ENCODE measurements at places on chromosomes 3 and 15.

DNA sequence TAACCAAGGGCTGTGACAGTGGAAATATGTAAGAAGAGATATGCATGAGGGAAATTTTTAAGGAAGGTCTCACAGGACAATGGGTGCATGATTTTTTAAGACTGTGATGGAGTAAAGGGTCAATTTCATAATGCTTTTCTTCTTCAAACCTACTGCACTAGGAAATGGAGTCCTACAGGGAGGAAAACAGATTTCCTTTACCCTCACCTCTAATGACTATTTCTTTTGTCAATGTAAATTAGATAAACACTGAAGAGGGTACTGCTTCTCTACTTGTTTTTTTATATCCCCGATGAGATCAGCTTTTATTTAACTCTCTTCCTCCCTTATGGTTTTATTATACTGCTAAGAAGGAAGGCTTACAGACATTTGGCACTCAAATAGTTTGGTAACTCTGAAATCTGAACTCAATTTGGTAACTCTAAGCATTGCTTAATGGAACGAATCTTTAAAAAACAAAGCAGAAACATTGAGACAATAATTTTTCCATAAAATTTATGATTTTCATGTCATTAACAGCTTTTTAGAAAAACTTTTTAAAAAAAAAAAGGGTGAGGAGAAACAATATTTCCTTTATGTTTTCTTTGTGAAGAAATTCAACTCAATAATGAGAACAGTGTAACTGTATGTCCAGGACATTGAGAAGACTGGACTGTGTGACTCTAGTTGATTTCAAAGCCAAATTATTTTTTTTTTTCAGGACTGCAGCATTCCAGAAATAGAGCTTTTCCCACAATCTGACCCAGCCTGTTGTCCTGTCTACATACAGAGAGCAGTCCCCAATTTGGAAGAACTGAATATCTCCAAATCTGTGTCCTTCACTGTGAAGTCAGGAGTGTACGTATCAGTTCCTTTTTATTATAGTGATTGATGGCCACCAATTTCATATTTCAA lies 64.4 kb downstream of the CRYBG3 start:
- no peak for DNase-seq

GRCh38 chr3:164641071-164641470 lies 437.2 kb downstream of the SI start:
- DNase-seq: no peak

DNA sequence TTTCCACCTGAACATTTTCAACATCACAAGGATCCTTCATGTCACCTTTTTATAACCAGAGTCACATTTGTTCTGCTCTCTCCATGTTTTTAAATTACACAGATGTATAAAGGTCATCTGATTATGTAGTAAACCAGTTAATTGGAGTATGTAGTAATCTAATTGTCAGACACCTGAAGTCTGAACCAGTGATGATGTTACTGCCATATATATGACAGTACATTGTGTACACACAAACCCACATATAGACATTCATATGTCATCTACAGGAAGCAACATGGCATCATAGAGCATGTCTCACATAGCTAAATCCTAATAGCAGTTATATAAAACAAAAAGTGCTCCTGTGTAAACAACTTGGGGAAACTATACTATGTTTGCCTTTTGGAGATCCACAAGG lies 95.9 kb upstream of the PRR23C start:
- no peak for DNase-seq

DNA sequence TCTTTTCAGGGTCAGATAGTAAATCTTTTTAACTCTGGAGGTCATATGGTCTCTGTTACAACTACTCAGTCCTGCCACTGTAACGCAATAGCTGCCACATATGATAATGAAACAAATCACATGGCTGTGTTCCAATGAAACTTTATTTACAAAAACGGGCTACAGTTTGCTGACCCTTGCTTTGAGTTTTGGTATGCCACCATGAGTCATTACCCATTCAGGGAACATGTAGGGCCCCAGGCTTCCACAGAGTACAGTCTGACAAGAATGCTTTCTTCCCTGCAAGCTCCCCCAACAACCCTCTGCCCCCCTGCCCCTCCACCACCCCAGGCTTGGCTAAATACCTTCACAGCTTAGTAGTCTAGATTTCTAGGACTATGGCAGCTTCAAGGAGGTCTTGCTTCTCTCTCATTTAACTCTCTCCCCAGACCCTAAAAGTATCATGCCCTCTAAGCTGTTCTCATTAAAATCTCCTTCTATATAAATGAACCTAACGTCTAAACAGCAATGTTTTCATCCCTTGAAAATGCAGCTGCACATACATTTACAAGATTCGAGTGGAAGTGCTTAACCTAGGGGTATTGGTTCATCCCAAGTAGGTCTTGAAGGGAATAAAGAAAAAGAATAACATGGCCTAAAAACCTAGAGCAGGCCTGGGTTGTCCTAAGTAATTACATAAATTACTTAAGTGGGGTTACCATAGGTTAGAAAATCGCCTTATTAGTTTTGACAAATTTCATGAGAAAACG lies 117.8 kb upstream of the PRICKLE2 start:
- no peak for DNase-seq

- DNase-seq: no peak
These were observed 14.8 kb downstream of the CYP1A2 start for GRCh38 chr15:74763416-74763815.

GRCh38 chr15:91857772-91858171 lies 4.3 kb downstream of the SLCO3A1 start:
- DNase-seq: peak; percentile 82

DNA sequence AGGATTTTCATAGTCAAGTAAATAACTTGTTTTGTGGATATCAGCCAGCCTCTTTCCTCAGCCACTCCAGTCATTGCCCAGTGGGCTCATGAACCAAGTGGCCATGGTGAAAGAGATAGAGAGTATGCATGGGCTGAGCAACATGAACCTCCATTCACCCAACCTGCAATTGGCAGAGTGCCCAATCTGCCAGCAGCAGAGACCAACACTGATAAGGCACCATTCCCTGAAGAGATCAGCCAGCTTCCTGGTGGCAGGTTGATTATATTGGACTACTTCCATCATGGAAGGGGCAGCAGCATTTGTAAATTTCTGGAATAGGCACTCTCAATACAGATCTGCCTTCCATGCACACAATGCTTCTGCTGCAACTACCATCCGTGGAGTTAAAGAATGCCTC lies 10.3 kb upstream of the MCF2L2 start:
- no peak for DNase-seq

DNA sequence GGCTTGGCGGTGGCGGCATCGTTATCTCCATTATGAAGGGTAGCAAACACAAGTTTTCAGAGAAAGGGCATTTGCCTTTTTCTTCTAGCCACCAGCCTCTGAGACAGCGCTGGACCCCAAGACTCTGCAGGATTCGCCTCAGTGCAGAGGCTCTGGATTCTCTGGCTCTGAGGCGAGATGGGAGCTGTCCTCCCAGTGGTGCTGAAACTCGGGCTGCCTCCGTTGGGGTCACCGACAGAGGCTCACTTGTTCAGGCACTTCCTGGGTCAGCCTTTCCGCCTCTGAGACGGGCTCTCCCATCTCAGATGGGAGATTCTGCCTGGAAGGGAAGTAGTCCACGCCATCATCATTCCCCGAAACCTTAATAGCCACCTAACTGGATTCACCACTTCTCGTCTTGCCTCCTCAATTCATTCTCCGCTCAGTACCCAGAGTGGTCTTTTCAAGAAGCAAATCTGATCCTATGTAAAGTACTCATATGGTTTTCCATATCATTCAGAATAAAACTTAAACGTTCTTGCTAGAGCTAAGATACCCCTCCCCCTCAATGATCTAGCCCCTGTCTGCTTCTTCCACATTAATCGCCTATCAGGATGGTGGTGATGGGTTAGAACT lies 76.9 kb downstream of the RHCG start:
- DNase-seq: no peak

DNA sequence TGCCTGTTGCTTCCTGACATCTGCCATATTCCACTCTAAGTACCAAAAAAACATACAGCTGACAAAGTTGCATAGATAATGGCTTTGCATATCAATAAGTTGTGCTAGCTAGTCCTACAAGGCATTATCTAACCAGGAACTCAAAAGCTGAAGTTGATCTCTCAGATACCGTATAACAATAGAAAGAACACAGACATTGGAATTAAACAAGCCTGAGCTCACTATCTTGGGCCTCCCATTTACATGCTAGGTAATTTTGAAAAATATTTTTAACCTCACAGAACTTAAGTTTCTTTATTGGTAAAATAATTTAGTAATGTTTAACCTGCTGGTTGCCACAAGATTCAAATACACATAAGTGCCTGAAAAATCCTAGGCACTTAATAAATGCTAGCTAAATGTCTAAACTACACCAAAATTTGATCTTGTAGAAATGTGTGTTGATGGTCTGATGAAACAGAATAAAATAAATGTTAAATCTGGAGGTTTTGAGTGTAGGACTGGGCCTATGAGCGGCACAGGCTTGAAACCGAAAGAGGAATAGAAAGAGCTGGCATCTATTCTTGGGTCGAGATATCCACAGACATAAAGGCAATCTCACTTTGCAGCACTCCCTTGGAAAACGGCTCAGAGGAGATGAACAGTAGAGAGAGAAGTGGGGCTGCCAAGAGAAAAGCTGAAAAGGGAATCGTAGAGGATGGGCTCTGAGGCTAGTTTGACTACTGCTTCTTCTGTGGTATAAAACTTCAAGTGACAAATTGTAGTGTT lies 29.9 kb upstream of the TTC14 start:
- no peak for DNase-seq

- DNase-seq: no peak
These were observed 39.4 kb downstream of the PPARG start for GRCh38 chr3:12328132-12328836.

DNA sequence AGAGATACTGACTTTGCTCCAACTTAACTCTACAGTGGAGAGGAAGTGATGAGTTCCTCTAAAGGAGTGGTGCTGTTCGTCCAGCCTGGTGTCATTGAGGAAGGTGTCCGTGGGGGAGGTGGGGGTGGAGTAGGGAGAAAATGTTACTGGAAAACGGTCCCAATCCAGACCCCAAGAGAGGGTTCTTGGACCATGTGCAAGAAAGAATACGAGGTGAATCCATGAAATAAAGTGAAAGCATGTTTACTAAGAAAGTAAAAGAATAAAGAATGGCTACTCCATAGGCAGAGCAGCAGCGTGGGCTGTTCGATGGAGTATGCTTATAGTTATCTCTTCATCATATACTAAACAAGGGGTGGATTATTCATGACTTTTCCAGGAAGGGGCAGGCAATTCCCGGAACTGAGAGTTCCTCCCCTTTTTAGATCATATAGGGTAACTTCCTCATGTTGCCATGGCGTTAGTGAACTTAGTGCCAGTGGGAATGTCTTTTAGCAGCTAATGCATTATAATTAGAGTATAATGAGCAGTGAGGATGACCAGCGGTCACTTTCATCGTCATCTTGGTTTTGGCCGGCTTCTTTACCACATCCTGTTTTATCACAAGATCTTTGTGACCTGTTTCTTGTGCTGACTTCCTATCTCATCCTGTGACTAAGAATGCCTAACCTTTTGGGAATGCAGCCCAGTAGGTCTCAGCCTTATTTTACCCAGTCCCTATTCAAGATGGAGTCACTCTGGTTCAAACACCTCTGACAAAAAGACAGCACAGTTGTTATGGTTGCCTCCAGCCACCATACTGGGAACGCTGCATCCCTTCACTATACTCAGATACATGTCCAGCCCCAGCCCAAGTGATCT lies 38.6 kb downstream of the CLEC3B start:
- DNase-seq: peak; percentile 68

- no peak for DNase-seq
These were observed 214.9 kb downstream of the IL20RB start for GRCh38 chr3:137172728-137173127.

GRCh38 chr3:99248913-99249312 lies 347.4 kb upstream of the DCBLD2 start:
- DNase-seq: no peak

DNA sequence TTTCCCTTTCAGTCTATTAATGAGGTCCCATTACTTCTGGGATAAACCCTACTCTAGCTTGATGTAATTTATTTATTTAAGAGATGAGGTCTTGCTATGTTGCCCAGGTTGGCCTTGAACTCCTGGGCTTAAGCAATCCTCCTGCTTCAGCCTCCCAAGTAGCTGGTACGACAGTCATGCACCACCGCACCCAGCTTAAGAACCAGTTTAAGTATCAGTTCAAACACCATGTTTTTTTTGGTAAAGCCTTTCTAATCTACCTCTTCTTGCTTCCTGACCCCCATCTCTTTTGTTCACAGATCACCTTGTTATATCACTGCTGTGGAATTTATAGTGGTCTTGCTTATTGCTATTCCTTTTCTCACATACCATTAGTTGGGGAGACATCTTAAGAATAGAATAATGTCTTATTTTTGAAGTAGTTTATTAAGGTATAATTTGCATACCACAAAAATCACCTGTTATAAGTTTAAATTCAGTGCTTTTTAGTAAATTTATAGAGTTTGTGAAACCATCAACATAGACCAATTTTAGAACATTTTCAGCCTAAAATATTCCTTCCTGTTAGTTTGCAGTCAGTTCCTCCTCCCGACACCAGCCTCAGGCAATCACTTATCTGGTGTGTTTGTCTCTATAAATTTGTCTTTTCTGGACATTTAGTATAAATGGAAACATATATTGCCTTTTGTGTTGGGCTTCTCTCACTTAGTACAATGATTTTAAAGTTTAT lies 257.9 kb downstream of the PDCD6IP start:
- no peak for DNase-seq

DNA sequence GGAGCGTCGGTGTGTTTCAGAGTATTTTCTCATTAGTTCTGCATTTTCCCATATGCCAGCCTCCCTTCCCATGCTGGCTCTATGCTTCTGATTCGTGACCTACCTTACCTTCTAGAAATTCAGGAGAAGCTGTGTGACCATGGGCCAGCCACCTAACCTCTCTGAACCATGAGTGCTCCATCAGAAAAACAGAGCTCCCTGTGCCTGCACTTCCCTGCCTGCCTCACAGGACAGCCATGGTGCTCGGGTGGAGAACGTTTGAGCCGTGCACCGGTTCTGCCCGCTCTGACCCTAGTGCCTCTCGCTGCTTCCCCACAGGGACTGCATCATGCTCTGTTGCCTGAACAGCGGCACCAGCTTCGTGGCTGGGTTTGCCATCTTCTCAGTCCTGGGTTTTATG lies 74.5 kb upstream of the SLC6A1 start:
- no peak for DNase-seq

GRCh38 chr3:34942256-34942655 lies 697.1 kb upstream of the ARPP21 start:
- no peak for DNase-seq

DNA sequence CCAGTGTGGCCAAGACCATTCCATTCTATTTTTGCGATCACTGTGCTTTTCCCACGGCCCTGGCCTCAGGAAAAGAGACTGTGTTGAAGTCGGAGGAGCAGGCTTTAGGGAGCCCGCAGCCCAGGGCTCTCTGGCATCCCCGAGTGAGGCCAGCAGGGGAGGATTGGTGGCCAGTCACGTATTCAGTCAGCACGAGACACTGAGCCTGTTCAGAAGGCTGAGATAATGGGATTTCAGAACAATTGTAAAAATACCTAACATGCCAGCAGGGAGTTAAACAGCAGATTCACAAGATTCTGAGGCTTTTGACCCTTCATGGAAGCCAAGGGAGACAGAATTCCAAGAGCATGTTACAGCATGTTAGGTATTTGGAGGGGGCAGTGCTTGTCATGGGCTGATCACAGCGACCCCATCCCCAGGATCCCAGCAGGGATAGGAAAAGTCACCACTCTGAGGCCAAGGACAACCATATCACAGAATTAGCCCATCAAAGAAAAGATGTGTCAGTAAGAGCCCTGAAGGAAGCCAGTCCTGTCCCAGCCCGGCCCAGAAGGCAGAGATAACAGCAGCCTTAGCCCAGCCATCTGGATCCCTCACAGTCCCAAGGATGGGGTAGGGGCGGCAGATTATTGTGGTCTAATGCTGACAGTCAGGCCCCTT lies 40.6 kb downstream of the AMOTL2 start:
- DNase-seq: no peak

All from activated CD4-positive, alpha-beta T cell treated with anti-CD3 and anti-CD28 coated beads, Interleukin-10, Interleukin-2, amounts not matched to agents 100 ng/mL and 50 ng/mL, durations not matched to agents 16 hours and 8 hours (primary cell).